Stimulated activated CD4-positive, alpha-beta T cell treated with anti-CD3 and anti-CD28 coated beads, Interleukin-2, amount 100 ng/mL, for 48 hours (primary cell): ENCODE measurements at places on chromosomes 5 and 9.

DNA sequence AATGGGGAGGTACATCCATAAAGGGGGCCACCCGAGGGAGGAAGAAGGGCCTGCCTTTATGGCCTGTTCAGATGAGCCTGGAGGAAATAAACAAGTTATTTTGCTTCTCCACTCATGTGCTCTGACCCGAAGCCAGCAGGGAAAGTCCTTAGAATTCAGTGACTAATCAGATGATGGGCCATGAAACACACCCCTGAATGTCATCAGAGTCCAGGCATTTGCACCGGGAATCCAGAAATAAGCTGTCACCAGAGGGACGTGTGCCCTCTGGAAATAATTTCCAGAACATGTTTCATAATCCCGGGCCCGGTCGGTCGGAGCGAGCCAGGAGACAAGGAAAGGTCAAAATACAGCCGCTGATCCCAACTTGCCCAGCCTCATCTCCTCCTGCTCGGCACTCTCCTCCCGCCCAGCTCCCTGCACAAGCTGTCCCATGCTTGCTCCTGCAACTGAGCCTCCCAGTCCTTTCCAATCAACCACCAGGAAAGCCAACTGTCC lies 73.6 kb upstream of the ZNF622 start:
- no peak for DNase-seq

GRCh38 chr5:77015938-77016569 lies 14.2 kb upstream of the AGGF1 start:
- DNase-seq = no peak

DNA sequence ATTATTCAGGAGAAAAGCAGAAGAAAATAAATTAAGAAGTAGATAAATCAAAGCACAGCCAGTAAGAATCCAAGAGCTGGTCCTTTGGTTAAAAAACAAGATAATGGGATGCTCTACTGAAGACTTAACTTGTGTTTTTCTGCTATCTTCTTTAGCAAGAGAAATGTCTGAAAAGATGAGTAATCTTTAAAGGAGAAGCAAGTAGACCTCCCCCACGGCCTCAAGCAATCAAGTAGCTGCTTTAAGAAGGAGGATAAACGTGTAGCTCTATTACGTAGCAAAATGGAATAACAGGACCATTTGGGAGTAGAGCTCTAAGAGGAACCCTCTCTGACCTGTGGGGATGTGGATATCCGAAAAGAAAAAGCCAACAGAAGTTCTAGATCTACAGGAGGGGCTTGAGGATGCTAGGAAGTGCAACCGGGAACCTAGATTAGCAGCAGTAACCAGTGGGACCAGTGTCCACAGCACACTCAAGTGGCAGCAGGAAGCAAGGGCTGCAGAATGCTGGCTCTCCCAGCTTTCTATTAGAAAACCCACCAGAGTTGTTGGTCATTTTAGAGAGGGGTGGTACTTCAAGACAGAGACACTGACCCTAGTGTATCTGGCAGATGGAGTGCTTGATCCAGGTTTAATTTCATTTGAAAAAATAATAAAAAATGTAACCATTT lies 185.4 kb downstream of the GABBR2 start:
- no peak for DNase-seq

DNA sequence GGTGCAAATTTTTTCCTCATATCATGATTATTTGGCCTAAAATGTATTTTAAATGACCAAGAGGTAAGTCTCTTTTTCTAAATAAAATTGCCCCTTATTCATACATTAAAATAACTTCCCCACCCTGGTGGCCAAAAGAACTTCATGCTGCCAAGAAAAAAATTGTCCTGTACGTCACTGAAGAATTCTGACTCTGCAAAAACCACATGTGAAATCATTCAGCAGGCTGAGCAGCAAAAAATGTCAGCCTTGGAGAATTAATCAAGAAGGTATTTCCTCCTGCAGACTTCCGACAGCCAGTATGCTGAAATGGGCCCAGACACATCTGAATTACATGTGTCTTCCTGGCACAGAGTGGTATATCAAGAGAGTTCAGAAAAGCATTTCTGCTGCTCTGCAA lies 94.6 kb upstream of the HMHB1 start:
- DNase-seq = no peak

DNA sequence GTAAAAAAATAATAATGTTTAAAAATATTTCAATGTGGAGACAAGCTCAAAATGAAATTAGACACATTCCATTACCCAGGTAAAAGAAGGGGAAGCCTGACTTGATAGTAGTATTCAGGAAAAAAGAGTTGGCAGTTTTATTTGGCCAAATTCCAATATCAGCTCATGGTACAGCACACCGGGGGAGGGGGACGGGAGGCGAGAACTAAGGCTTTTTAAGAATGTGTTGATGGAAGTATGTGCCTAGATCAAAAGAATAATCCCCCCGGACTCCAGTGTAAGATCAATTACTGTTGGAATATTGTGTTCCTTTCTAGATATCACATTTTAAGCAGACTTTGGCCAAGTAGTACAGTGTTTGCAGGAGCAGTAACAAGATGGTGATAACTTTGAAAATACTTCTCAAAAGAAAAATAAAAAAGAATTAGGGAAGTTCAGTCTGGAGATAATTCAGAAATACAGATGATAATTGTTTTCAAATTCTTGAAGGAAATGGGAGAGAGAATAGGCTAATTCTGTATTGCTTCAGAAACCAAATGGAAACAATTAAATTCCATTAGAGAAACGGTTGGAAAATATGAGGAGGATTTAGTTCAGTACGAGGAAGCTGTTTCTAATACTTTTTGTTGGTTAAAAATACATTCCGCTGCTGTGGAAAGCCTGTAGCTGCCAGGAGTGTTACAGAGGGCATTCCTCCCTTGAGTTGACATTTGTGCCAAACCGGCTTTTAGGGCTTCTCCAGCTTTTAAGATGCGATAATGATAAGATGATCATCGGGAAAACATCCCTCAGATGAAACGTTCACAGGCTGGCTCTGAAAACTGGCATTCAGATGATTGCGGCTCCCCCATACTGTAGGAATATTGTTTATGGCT lies 98.1 kb upstream of the ERBIN start:
- no peak for DNase-seq

GRCh38 chr5:135632798-135633197 lies 54.0 kb upstream of the CXCL14 start:
- no peak for DNase-seq
